ENCODE measurements at places on chromosomes 16 and 17.

DNA sequence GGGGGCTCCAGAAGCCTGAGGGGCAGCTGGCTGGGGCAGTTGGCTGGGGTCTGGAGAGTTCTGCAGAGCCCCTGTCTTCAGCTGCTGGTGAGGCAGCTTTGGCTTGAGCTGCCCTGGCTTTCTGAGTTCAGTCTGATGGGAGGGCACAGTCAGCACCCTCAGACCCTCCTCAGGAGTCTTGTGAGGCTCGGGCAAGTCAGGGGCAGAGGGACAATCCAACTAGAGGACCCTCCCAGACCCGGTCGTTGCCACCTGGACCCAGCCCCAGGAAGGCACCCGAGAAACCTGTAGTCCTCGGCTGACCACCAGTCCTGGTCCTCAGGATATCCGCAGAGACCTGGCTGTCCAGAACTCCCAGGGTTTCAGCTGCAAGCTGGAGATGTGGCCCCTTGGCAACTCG lies 1.9 kb downstream of the CARD14 start:
- DNase-seq, result no peak

- DNase-seq, result peak; percentile 23
Measured at GRCh38 chr17:11996722-11997146, 541 bp downstream of the ZNF18 start.

DNA sequence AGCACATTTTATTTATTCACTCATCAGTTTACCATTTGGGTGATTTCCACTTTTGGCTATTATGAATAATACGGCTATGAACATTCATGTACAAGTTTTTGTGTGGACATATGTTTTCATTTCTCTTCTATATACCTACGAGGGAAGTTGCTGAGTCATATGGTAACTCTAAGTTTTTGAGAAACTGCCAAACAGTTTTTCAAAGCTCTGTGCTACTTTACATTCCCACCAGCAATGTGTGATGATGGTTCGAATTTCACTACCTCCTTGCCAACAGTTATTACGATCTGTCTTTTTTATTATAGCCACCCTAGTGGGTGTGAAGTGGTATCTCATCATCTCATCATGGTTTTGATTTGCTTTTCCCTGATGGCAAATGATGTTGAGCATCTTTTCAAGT lies 63.7 kb upstream of the MRTFB start:
- DNase-seq, result no peak

DNA sequence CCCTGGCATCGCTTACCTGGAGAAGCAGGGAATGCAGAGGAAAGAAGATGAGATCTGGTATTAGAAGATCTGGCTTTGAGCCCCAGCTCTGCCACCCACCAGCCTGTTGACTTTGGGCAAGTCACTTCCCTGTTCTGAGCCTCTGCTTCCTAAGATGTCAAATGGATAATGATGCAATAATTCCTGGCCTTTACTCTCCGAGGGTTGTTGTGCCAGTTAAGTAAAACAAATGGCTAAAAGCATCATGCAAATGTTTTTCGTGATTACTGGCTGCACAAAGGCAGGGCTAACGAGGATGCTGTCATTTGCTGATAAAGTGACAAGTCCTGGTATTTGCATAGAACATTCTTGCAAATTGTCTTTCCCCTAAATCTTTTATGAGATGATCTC lies 1.3 kb upstream of the ZNF821 start:
- DNase-seq, result no peak

GRCh38 chr16:11386054-11386680 lies 40.9 kb downstream of the RMI2 start:
- DNase-seq, result no peak

GRCh38 chr16:75483222-75483621 lies 12.0 kb downstream of the CHST6 start:
- DNase-seq, result no peak
